Activated CD8-positive, alpha-beta memory T cell treated with anti-CD3 and anti-CD28 coated beads, Interleukin-2, amount 10 ng/mL, durations not matched to agents 7 days and 5 days (primary cell): ENCODE measurements at places on chromosomes 11 and 22. TPM values are rescaled to one million over a fixed set of nuclear protein-coding genes. Genes with fewer than 3 reads are reported as not detected.

MS4A4E gene
- not detected for total RNA-seq

DNA sequence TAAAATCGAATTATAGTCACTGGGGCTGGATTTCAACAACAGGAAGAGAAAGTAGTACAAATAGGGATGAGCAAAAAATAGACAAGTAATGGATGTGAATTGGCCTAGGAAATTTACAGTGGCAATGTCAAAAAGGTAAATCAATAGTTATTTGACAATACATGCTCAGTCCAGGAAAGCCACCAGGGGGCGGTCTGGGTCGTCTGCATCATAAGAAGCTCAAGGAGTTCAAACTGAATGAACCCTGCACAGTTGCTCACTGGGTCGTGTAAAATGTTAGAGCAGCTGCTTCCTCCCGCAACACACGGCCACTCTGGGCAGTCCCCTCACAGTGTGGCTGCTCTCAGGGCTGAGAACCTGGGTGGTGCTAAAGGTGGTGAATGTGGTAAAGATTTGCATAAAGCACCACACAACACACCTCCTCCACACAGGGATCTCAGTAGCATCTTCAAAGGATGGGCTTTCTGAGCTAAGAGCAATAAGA, 85.9 kb downstream of the ZNF280B start:
- DNase-seq: peak; percentile 80

LIMK2 gene
- 32.2 TPM for total RNA-seq

FIBIN gene
- not detected for total RNA-seq

MS4A8 gene
- not detected for total RNA-seq

DNA sequence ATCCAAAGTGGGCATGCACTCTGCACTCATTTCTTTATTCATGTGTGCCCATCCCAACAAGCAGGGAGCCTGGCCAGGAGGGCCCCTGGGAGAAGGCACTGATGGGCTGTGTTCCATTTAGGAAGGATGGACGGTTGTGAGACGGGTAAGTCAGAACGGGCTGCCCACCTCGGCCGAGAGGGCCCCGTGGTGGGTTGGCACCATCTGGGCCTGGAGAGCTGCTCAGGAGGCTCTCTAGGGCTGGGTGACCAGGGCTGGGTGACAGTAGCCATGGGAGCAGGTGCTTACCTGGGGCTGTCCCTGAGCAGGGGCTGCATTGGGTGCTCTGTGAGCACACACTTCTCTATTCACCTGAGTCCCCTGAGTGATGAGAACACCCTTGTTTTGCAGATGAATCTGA, 129.3 kb upstream of the B3GAT1 start:
- DNase-seq: peak; percentile 7

- DNase-seq: no peak
Observed at GRCh38 chr11:17593466-17594245, 46.6 kb downstream of the OTOG start.

GRCh38 chr11:17721242-17721999, 2.0 kb downstream of the MYOD1 start:
- DNase-seq: no peak

DNA sequence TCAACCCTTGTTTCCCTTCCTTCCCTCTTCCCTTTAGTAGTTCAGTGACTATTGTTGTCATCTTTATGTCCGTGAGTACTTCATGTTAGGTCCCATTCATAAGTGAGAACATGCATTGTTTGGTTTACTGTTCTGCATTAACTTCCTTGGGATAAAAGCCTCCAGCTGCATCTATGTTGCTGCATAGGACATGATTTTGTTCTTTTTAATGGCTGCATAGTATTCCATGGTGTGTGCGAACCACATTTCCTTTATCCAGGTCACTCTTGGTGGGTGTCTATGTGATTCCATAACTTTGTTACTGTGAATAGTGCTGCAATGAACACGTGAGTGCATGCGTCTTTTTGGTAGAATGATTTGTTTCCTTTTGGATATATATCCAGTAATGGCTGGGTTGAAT, 163.3 kb downstream of the FBXO7 start:
- DNase-seq: no peak

GRCh38 chr22:43159484-43160178, 8.3 kb downstream of the TSPO start:
- DNase-seq: no peak

SLC17A6 gene
- total RNA-seq: not detected

ZNF70 gene
- total RNA-seq: 2.9 TPM

DNA sequence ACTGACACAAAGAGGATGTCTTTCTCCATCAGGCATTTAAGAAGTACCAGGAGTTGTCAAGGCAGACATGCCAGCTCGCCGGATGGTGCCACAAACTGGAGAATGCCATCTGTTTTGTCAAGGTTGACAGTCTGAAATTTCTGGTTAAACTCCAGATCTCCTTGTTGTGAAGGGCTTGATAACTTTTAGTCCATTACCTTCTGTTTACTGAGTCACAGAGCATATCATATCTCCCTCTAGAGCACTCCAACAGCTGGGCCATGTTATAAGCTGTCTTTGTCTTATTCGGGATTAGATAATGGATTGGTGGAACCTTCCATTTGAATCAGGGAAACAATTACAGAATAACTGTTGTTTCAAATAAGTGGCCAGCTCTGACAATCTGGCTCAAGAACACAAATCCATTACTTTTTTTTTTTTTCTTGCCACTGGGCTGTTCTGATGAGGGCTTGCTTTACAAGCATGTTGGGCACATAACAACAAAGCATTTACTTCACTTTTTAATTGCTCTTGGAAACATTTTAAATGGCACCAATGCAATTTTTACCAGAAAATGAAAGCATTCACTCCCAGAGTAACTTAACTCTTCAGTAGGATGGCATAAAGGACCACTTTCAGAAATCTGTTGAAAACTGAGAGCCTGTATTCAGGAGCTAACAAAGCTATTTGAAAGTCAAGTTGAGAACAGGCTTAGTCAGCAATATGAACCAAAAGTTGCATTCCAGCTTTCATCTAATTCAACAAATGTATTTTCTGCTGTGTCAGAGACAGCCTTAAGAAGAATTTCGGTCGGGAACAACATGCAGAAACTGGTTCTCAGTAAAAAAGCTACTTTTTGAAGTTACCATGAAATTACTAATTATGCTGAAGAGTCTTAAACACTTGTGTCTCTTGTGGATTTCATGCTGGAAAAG, 227.6 kb upstream of the PITPNB start:
- DNase-seq: no peak

DNA sequence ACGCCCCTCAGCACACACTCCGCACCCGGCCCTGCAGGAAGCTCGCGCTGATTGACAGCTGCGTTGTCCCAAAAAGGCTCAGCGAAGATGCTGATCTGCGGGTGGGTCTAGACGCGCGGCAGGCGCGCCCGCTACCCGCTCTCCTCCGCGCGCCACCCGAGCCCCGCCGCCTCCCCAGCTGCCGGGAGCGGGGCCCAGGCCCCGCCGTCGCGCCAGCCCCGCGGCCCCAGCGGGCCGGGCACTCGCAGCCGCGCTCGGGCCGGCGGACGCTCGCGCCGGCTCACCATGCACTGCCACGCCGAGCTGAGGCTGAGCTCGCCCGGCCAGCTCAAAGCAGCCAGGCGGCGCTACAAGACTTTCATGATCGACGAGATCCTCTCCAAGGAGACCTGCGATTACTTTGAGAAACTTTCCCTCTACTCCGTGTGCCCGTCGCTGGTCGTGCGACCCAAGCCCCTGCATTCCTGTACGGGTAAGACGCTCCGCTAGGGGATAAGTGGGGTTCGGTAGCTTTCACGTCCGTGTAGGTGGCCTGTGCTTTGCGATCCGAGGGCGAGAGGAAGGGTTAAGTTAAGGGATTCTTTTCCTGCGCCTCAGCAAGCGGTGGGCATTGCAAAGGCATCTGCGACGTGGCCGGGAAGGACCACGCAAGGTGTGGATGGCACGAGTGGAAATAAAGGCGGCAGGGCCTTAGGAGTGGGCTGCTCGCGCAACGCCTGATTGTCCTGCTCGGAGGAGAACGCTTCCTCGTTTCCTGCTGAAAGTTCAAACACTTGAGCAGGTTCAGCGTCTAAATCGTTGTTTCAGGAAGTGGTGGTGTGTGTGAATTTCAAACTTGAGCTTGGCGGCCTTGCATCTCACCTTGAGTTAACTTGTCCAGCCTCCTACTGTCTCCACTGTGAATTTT, at the start of gene BARX2:
TSS of gene BARX2 (plus strand) at position 98 of the 907 bp plus-strand sequence. CDS start at position 286, 188 bp downstream.
- DNase-seq: no peak

GRCh38 chr11:73812234-73812633, 24.6 kb downstream of the MRPL48 start:
- DNase-seq: no peak

GRCh38 chr11:19882356-19882755, 169.7 kb downstream of the NAV2 start:
- DNase-seq: no peak

DNA sequence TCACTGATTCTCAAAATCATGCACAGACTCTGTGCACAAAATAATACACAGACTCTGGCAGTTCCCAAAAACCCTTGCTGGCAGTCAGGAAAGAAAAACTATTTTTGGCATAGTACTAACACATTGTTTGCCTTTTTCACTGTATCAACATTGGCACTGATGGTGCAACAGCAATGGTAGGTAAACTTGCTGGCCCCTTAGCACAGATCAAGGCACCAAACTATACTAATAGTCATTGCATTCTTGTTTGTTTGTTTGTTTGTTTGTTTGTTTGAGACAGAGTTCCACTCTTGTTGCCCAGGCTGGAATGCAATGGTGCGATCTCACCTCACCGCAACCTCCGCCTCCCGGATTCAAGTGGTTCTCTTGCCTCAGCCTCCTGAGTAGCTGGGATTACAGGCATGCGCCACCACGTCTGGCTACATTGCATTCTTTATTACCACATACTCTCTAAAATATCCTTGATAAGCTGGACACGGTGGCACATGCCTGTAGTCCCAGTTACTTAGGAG, 81.0 kb upstream of the SLC6A5 start:
- no peak for DNase-seq

GRCh38 chr11:130389335-130389935, 39.0 kb downstream of the ADAMTS8 start:
- no peak for DNase-seq

NPTXR gene
- total RNA-seq: 2.4 TPM

SOX10 gene
- not detected for total RNA-seq

DNA sequence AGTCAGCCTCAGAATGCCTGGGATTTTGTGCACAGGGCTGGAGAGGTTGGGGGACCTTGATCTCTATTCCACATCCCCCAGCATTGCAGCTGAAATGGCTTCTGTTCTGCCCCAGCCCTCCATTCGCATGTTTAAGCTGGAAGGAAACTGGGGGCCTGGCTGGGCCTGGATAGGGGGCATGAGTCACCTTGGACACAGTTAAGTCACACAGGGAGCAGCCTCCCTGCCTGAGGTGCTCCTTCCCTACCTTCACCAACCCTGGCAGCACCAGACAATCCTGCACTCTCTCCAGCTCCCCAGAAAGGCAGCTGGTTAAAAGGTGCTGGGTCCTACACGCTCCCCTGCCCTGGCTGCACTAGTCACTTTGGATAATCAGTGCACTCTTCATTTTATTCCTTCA, 763 bp downstream of the SMIM45 start:
- DNase-seq: no peak

MRGPRE gene
- not detected for total RNA-seq

MYBPC3 gene
- not detected for total RNA-seq

GRCh38 chr11:106468086-106468485, 390.6 kb downstream of the AASDHPPT start:
- no peak for DNase-seq

- DNase-seq: peak; percentile 35
Observed at GRCh38 chr11:120141113-120141767, 3.3 kb upstream of the TRIM29 start.

GRCh38 chr11:86800076-86800959, at the start of gene PRSS23:
Gene PRSS23 (plus strand): TSS chr11:86800542. CDS start chr11:86807644, 7,102 bp downstream.
- peak; percentile 52 for DNase-seq

DNA sequence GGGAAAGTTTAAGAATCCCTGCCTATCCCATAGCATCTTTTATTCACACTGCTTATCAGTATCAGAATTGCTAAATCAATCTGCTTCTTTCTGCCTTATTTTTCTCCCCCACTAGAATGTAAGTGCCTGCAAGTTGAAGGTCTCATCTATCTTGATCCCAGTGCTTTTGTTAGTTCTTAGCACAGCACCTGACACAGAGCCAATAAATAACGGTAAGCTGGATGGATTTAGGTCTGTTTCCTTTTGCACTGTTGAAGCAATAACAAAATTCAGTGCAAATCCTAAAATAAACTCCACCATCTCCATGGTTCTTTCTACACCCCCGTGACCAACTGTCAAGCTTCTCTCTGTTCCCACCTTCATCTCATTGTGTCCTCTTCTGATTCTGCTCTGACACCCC, 36.7 kb upstream of the CD44 start:
- no peak for DNase-seq

DNA sequence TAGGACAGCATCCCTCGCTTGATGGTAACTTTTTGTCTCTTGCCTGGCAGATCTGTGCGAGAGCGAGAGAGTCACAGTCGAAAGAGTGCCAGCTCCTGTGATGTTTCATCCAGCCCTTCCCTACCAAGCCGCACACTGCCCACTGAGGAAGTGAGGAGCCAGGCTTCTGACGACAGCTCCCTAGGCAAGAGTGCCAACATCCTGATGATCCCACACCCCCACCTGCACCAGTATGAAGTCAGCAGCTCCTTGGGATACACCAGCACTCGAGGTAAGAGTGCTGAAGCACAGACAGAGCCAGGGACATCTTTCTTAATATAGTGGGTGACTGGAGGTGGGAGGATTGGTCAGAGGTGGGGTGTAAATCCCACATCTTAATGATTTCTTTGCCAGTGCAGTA, 61.1 kb downstream of the DEPDC5 start:
- DNase-seq: no peak

RNF26 gene
- 42.1 TPM for total RNA-seq
